ENCODE measurements at places on chromosomes 16 and 17.

- no peak for DNase-seq
Measured at GRCh38 chr17:10993126-10993525, 155.2 kb upstream of the PIRT start.

DNA sequence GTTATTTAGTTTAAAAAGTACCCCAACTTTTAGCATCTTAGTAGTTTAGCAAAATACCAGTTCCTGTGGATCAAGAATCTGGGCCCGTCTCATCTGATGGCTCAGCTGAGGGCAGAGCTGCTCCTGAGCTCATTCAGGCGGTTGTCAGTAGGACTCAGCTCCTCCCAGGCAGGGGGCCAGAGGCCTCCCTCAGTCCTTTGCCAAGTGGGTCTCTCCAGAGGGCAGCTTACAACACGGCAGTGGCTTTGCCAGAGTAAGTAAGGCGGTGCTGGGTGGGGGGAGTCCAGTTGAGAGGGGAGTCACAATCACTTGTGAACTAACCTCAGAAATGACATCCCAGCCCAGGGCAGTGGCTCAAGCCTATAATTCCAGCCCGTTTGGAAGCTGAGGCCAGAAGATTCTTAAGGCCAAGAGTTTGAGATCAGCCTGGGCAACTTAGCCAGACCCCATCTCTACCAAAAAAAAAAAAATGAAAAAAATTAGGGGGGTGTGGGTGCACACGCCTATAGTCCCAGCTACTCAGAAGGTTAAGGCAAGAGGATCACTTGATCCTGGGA is 81.5 kb upstream of the MED9 start:
- no peak for DNase-seq

DNA sequence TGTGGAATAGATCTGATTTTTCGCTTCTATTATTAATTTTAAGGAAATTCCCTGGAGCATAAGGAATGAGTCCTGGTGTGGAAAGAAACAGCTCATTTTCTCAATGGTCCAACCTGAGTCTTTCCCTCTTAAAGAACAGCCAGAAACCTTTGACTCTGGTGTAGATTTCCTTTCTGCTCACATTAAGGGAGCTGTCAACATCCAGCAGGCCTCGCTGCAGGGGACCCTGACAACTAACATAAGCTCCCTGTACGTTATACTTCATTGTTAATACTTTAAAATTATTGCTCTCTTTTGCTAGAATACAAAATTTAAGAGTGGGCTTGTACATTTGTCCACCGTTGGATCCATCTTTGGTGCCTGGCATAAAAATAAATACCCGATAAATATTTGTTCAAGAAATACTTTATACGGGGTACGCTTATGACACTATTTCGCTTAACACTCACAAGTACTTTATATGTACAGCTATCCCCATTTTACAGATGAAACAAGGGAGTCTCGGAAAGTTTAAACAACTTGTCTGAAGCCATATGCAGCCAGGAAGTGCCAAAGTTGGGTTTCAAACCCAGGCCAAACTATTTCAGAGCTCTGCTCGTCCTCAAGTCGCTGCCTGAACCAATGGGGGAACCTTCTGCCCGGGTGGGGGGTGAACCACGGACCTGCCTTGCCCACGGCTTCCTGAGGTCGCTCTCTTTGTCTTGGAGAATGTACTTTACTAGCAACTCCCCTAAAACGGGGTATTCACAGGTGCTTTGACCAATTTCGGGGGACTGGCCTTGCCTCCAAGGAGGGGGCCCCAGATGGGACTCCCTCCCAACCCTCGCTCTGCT is 611 bp downstream of the SMARCE1 start:
- DNase-seq, result no peak

- no peak for DNase-seq
Measured at GRCh38 chr16:89855986-89856385, 17.4 kb upstream of the TCF25 start.

GRCh38 chr17:32551186-32551955 is 64.6 kb downstream of the CDK5R1 start:
- DNase-seq, result no peak

DNA sequence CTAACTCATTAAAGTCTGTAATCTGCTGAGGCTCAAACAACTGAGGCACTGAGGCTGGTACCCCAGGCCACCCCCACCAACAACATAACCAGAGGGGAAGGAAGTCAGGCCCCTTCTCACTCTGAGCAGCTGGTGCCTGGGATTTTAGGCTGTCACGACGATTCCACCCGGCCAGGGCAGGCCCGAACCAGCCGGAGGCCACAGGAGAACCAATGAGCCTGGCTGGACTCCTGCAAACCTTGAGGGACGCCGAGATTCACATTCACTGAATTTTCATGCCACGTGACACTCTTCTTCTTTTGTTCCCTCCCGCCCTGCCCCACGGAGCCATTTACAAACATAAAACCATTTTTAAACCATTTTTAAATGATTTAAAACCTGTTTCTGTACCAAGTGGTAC is 48.1 kb downstream of the RPH3AL start:
- DNase-seq, result no peak

GRCh38 chr17:80919331-80920311 is 72.0 kb upstream of the CHMP6 start:
- DNase-seq, result no peak

- DNase-seq, result no peak
Measured at GRCh38 chr16:71626018-71626857, at the start of gene MARVELD3. TSS of gene MARVELD3 (plus strand) at chr16:71626184. CDS start at chr16:71626230, 46 bp downstream.
